ENCODE measurements at places on chromosomes 13 and 19.
A peak's percentile ranks its signal among the peaks of the same experiment; 100 is the strongest.

DNA sequence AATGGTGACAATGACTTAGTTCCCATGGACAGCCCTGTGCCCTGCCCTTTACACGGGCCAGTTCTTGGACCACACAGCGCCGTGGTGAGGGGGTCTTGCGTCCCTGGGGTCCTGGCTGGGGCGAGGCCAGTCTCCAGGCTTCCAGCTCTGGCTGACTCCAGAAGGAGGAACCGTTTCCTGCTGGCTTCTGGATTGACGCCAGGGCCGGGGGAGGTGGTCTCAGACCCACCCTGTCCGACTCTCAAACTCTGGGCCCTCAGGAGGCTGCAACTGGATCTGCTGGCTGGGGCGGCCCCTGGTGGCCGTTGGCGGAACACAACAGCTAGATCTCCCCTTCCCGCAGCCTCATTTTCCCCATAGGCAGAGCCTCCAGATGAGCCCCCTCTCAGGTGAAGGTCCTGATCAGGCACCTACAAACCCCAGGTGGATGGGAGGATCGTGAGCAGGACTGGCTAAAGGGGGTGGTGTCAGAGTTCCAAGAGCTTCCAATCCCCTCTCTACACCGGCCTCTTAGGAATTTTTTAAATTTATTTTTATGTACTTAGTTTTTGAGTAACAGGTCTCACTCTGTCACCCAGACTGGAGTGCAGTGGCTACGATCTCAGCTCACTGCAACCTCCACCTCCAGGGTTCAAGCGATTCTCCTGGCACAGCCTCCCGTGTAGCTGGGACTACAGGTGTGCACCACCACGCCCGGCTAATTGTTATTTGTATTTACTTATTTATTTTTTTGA, 8.0 kb downstream of the CCDC194 start:
- DNase-seq, result peak; percentile 56

- DNase-seq, result no peak
Observed at GRCh38 chr19:16288544-16288943, 36.1 kb upstream of the KLF2 start.

GRCh38 chr13:40981949-40982348, 37.2 kb downstream of the ELF1 start:
- DNase-seq, result no peak

DNA sequence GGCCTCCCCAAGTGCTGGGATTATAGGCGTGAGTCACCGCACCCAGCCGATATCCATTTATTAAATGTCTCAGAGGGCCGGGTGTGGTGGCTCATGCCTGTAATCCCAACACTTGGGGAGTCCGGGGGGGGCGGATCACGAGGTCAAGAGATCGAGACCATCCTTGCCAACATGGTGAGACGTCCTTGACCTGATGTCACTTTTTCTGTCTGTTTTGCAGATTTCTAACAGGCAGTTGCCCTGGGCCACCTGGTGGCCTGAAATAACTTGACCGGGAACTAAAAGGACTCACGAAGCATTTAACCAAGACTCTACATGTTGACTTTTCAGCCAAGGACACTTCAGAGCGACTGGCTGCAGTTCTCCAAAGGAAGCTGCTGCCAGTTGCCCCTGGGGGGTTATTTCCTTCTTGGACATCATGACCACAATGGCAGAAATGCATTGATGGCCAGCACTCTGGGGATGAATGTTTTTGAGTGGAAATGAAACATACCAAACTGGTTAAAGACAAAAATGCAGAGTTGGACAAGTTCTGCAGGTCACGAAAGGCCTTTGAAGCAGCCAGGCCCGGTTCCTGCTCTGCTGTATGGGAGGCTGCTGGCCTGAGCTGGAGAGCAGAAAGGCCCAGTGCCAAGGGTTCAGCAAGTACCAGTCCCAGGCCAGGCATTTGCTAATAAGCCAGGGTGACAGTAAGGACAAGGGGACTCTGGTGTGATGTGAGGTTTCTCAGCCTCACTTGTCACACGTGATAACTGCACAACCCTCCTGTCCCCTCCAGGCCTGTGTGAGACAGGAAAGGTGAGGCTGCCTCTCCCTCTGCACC, 8.3 kb downstream of the ZNF837 start:
- no peak for DNase-seq

- DNase-seq, result no peak
Observed at GRCh38 chr13:105196052-105196451, 1339.4 kb downstream of the EFNB2 start.

DNA sequence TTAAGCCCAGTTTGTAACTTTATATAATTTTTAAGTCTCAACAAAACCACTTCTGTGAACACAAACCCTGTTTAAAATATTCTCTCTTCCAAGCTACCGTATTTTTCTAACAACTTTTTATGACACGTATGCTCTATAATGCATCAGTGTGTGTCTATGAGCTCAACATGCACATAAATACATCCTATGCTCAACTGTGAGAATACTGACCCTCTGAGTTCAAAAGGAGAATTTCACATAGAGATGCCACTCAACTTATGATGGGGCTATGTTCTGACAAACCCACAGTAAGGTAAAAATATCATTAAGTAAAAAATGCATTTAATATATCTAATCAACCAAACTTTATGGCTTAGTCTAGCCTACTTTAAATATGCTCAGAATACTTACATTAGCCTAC, 1139.7 kb upstream of the SPRY2 start:
- no peak for DNase-seq

- DNase-seq, result no peak
Observed at GRCh38 chr19:7494416-7495098, 5.7 kb upstream of the PEX11G start.

DNA sequence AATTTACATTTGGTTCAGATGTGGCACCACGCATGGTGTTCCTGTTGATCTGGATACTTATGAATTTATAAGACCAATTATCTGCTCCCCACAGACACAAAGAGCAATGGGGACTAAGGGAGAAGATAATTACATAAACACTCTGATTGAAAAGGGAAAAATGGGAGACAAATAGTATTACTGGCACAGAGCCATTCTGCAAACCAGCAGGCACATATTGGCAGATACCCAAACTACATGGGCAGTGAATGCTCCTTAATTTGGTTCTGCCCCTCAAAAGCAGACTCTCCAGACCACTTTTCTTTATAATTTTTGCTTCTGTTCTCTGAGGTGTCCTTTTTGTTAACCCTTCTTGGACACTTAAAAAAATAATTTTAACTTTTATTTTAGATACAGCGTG, 1674.2 kb downstream of the PCDH9 start:
- no peak for DNase-seq

- no peak for DNase-seq
Observed at GRCh38 chr13:49517461-49517860, 21.7 kb downstream of the PHF11 start.

DNA sequence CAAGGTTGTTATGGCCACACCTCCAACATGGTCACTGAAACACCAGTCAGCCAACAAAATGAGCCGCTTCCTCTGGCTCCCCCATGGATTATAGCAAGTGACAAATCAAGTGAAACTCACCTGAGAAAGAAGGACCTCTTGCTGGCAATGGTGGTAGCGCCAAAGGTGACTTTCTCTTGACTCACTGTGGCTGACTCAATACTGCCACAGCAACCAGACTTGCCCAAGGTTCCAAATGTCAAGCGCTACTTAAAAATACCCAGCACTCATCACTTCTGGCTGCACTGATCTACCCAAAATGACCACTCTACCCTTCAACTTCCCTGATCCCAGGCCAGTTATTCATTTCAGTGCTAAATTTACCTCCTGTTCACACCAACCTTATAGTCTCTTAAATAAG, 495.5 kb downstream of the FOXO1 start:
- no peak for DNase-seq

GRCh38 chr13:51764184-51765141, 39.5 kb downstream of the DHRS12 start:
- DNase-seq, result peak; percentile 58

DNA sequence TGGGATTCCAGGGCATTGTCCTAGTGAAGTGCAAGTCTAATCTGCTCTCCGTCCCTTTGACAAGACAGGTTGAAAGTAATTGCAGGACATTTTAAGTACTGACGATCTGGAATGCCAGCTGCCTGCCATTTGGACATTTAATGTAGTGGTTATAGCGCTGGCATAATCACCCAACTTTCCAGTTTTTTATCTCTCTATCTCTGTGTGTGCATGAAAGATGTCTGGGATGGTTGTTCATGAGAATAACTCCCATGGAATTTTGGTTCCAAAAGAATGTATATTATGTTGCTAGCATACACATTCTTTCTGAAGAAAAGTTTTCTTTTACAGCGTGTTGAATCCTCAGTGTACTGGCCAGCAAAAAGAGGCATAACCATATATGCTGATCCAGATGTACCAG, 53.6 kb downstream of the TDRD12 start:
- DNase-seq, result no peak

GRCh38 chr13:99655351-99656091, 154.2 kb downstream of the TM9SF2 start:
- DNase-seq, result no peak

- no peak for DNase-seq
Observed at GRCh38 chr19:28422791-28423650, 789.9 kb downstream of the UQCRFS1 start.

DNA sequence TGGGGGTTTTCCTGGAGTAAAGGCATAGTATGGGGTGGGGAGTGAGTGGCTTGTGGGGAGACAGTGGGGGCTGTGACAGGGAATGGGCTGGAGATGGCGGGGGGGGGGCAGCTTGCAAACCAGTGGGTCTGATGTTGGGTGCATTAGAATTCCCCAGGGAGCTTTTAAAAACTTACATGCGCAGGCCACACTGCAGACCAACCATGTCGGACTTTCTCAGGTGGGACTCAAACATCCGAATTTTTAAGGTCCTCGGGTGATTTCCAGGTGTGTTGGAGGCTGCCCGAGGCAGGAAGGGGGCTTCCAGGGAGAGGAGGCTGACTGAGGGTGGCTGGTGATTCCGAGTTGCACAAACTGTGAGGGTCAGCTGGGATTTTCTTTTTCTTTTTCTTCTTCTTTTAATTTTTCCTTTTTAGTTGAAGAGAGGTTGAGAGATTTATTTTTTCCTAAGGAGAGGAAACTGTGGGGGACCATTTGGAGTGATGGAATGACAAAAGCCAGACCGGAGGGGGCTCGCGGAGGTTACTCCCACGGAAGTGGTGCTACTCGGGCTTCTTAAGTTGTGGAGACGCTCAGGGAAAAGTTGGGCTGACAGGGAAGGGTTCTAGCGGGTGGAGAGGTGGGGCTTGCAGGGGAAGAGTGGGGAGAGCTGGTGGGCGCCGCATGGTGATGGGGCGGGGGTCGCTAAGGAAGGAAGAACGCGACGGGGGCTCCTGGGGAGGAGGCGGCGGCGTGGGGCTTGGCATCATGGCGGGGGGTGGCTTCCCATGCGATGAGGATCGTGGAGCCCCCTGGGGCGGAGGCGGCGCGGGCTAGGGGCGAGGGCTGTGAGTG, 997 bp upstream of the CACNG8 start:
- no peak for DNase-seq

- no peak for DNase-seq
Observed at GRCh38 chr13:62035981-62036380, 620.3 kb upstream of the PCDH20 start.

- no peak for DNase-seq
Observed at GRCh38 chr19:50921426-50922316, 10.5 kb upstream of the KLK4 start.

- no peak for DNase-seq
Observed at GRCh38 chr13:38429916-38430315, 80.3 kb downstream of the UFM1 start.

- DNase-seq, result no peak
Observed at GRCh38 chr19:29548483-29549085, 22.8 kb downstream of the VSTM2B start.

- peak; percentile 82 for DNase-seq
Observed at GRCh38 chr19:46728693-46729339, 11.9 kb upstream of the PRKD2 start.

GRCh38 chr19:10713317-10713716, 4.6 kb upstream of the DNM2 start:
- no peak for DNase-seq

- no peak for DNase-seq
Observed at GRCh38 chr13:111872475-111873150, 194.3 kb upstream of the SOX1 start.

DNA sequence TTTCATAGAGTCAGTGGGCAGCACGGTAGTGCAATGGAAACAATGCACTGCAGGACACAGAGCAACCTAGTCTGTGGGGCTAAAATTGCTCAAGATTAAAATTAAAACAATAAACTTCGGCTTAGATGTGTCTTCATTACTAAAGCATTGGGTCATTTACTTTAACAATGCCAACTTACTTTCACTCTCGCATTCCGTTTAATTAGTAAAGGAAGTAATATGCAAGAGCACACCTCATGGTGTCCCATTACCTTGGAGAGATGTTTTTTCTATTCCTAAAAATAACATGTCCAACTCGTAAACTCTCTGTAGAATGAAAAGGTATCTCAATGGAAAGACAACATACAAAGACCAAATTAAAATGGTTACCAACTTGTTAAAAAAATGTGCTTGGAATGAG, 738.4 kb downstream of the PCDH17 start:
- DNase-seq, result no peak

GRCh38 chr13:44312834-44313551, 60.6 kb upstream of the SERP2 start:
- DNase-seq, result no peak

- no peak for DNase-seq
Observed at GRCh38 chr19:16871871-16872270, 16.9 kb upstream of the F2RL3 start.

GRCh38 chr13:59461411-59461810, 702.3 kb downstream of the DIAPH3 start:
- no peak for DNase-seq

DNA sequence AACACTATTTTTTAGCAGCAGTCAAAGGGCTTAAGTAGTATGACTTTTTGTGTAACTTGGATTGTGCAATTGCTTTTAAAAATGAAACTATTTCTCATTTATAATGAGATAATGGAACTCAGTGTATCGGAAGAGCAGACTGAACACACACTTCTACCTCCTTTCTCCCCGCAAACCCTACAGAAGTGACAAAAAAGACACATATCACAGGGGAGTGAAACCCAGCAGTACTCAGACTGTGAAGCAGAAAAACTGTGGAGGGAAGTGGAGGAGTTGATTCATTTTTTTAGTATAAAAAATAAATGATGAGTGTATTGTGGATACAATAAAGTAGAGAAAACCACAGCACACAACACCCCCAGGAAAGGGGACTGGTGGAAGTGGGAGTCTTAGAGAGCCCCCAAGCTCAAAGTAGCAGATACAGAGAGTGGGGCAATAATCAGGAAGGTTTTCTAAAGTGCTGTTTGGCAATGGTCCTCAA, 9.7 kb downstream of the LPAR6 start:
- DNase-seq, result peak; percentile 37

GRCh38 chr13:105914291-105915036, 621.0 kb downstream of the EFNB2 start:
- DNase-seq, result no peak

GRCh38 chr13:91816263-91816807, 417.9 kb downstream of the GPC5 start:
- no peak for DNase-seq
